ENCODE measurements at places on chromosomes 11 and 22.

DNA sequence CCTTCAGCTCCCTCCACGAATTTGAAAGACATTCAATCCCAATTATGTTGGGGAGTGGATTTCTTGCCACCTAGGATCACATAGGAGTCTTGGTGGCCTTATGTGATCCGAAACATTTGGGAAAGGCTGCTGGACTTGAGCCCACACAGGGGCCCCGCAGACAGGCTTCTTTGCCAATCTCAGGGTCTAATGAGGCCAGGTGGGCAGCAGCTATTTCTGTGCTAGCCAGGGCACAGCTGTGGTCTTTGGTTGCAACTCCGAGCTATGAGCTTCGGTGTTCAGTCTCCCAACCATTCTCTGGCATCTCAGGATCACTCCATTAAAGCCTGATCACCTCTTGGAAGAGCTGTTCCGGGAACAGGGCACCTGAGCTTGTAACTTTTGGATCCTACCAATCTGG, 84.4 kb downstream of the TP53I11 start:
- no peak for DNase-seq

DNA sequence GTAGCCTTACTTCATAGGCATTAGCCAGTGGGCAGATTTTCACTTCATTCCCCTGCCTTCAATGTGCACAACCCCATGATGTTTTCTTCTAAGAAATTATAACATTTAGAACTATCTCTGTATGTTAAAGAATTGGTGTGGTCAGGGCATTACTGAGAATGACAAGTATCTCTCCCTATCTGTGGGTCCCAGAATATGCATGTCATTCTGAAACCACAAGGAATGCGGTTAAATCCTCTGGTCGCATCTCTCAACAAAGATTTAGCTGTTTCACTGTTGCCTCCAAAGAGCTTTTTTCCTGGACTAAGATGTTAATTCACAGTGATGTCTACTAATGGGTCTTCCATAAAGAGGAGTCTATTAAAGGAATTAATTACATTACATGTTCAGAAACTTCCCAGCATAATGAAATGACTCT, 62.7 kb downstream of the LIF start:
- DNase-seq, result no peak

DNA sequence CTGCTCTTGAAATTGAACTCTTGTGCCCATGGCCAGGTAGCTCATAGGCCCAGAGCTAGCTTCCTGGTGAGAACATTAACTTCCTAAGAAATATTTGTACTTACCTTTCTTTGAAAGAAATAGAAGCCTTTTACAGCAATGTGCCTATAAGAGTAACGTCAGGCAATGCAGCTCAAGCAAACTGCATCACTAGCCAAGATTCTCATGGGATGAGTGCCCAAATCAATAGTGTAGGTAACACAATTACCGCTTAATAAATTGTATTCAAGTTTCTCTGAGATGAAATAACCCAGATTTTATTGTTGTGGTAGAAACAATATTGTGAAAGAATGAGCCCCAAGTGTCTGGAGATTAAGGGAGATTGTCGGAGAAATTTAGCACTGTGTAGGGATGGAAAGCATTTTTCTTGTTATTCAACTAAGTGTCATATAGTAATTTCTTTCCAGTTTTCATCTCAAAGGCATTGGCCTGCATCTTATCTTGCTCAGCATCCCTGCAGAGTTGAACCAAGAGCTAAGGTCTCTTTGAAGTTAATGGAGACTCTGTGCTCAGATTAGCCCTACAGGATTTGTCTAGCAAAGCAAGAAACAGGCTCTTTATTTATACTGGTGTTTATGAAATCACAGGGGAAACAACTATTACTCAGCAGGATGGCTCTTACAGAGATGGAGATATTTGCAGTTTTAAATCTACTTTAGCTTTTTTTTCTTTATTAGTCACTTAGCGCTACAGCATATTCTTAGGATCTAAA, 321.0 kb upstream of the PDGFD start:
- DNase-seq, result no peak

- DNase-seq, result no peak
Observed at GRCh38 chr11:58674609-58675008, 52.1 kb downstream of the CNTF start.

DNA sequence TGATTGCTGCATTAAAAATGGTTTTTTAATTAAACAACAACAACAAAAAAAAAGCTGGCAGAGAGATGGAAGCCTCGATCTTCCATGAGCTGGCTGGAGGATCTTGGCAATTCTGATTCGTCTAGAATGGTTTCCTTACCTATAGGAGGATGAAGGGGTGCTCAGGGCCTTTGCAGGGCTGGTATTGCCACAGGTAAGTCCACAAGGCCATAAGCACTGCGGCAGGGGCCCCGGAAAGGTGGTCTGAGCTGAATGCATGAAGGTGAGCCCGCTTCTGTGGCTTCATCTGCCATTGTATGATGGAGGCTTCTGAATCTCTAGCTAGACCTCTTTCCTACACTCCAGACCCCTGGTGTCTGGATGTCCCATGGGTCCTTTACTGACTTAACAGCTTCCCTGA, 101.5 kb downstream of the TSPAN18 start:
- no peak for DNase-seq

GRCh38 chr11:7570938-7571521, 57.2 kb downstream of the PPFIBP2 start:
- no peak for DNase-seq

- DNase-seq, result no peak
Observed at GRCh38 chr11:73217810-73218105, 323 bp upstream of the P2RY2 start.

- no peak for DNase-seq
Observed at GRCh38 chr11:126416542-126417090, 61.1 kb downstream of the ST3GAL4 start.

DNA sequence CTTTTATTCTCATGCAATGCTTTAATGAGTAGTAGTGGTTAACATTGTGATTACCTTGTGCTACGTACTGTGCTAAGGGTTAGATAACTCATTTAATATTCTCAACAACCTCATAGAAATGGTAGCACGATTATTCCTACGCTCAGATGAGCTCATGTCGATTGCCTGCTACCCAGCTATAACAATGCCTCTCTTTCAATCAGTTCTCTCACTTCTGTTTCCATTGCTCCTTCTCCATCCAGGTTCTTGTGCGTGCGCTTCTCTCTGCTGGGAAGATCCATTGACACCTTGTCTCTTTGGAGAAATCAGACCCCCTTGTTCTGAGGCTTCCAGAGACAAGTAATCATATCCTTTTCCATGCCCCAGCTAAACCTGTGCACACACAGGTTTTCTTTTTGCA, 120.8 kb downstream of the NECTIN1 start:
- no peak for DNase-seq

- no peak for DNase-seq
Observed at GRCh38 chr22:18980829-18981228, 44.7 kb upstream of the PRODH start.

GRCh38 chr11:83255366-83255765, 30.8 kb downstream of the CCDC90B start:
- no peak for DNase-seq

GRCh38 chr11:122983438-122984185, 2.0 kb upstream of the BSX start:
- no peak for DNase-seq

GRCh38 chr11:30553521-30554110, 32.5 kb downstream of the MPPED2 start:
- DNase-seq, result no peak

GRCh38 chr11:12693094-12693478, 18.9 kb downstream of the TEAD1 start:
- no peak for DNase-seq

DNA sequence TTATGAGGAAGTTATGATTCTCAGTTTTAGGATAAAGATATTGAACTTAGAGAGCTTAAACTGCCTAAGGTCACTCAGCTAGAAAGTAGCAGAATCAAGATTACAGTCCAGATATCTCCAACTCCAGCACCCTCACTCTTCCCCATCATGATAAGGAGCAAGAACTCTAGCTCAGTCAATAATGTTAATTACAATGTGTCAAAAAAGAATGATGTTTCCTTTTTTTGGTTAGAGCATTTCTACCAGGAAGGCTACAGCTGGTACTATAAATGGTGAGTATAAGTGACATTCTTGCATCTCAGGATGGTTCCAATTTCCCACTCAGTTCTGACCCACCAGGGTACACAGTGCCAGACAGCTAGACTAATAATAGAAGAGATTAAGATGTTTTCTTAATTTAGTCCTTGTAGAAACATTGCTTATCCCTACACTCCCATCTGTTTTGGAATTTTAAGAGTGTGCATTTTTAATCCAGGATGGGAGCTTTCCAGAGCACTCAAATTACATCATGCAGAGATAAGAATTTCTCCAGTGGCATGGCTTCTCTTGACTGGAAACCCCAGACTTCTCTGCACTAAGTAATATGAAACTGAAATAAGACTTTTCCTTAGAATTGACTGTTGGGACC, 21.6 kb upstream of the BBOX1 start:
- no peak for DNase-seq

DNA sequence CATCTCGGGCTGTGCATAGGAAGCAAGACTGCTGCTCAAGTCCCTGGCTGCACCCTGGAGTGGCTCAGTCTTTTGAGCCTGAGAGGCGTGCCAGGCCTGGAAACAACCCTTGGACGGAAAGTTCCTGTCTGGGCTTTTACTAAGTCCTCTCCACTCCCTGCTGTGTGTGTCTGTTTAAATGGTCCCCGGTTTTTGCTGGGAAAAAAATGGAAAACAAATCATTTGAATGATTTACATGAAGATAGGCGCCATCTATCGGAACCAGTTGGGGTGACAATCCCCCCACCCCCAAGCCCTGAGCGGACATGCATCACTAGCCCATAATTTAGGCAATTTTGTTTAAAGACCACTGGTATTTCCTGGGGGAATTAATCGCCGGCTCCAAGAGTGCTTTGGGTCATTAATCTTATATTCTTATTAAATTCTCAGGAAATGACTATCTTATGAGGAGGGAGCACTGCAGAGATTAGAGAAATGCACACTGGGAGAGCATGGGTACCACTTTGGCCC, 2.7 kb upstream of the GAB2 start:
- DNase-seq, result no peak

- no peak for DNase-seq
Observed at GRCh38 chr11:112315057-112315720, 54.5 kb upstream of the PLET1 start.

- no peak for DNase-seq
Observed at GRCh38 chr22:45428391-45429385, 15.2 kb downstream of the RIBC2 start.

GRCh38 chr11:123212406-123212805, 17.4 kb upstream of the CLMP start:
- DNase-seq, result no peak

- DNase-seq, result no peak
Observed at GRCh38 chr22:49555526-49555925, 272.1 kb downstream of the BRD1 start.

DNA sequence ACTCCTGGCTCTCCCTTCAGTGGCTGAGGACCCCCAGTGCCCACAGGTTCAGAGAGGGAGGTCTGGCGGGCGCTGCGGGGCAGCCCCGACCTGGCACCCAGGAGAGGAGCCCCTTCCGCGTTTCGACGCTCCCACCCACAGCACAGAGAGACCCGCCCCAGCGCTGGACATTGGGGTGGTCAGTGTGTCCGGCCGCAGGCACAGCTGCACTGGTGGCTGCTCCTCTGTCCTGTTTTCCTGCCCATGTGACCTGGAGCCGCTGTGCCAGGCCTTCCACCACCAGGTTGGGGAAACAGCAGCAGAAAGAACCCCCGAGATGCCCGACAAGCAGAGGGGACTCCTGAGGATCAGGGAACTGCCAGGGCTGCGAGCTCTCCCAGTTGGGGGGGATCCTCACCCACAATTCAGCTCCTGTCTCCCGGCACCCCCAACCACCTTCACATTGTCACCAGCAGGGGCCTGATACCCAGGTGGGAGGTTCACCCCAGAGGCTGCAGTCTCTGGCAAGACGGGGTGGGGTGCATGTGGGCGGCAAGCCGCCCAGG, 13.6 kb downstream of the KRTAP5-5 start:
- no peak for DNase-seq

- DNase-seq, result no peak
Observed at GRCh38 chr11:72138821-72139390, 3.4 kb downstream of the FOLR3 start.

- no peak for DNase-seq
Observed at GRCh38 chr11:73810637-73811036, 23.0 kb downstream of the MRPL48 start.

DNA sequence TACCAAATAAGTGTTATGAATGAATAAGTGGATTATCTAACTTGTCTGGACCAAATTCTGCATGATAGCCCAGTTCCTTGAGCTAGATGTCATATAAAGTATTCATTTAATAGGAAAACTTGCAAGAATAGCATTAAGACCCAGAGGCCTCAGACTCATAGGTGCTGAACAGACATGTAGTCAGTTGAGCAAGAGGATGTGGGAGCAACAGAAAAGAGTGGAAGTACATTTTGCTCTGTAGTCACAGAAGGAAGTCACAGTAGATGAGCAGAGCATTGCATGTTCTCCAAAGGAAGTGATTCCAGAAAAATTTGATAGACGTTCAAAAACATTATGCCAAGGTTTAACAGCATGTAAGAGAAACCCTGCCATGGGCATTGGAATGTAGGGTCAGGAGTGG, 9.5 kb downstream of the HOATZ start:
- DNase-seq, result no peak

DNA sequence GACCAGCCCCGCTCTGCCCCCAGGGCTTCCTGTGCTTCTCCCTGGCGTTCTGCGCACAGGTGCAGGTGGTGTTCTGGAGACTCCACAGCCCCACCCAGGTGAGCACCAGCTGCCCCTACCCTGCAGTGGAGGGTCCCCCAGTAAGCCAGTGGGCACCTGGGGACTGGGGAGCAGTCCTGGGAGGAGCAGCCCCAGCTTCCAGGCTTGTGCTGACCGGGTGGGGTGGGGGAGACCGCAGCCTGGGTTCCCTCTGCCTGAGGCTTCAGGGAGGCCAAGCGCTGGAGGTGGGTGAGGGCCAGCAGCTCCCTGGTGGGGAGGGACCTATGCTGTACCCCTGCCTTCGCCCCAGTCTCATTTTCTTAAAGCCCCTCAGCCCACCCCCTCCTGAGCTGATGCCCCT, 6.9 kb downstream of the TSPAN32 start:
- DNase-seq, result no peak

DNA sequence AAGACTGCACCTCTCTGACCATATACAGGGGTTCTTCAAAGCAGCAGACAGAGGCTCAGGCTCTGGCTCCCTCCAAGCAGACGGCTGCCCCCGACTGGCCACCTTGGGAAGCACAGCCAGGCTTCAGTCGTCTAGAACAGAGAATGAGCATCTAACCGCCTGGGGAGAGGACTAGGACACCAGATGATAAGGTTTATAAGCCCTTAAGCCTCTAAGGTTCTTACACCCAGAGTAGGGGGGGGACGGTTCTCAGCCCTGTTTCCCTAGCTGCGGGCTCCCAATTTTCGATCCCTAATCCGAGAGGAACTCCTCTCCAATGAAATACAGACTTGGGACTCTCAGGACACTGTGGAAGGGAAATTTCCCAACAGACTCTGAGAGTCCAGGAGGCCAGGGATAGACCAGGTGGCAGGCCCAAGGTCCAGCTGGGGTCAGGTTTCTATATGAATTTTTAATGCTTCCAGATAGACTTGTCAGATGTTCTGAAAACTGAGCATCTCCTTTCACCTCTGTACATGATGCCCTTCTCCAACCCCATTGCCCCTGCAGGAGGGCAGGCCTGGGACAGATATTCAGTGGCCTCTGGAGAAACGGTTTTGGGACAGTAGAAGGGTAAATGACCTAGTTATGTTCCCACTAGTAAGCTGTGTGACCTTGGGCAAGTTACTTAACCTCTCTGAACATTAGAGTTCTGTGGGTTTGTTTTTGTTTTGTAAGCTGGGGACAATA, 20.2 kb downstream of the RTN4RL2 start:
- DNase-seq, result no peak
